ENCODE measurements at places on chromosomes 1 and 21.

DNA sequence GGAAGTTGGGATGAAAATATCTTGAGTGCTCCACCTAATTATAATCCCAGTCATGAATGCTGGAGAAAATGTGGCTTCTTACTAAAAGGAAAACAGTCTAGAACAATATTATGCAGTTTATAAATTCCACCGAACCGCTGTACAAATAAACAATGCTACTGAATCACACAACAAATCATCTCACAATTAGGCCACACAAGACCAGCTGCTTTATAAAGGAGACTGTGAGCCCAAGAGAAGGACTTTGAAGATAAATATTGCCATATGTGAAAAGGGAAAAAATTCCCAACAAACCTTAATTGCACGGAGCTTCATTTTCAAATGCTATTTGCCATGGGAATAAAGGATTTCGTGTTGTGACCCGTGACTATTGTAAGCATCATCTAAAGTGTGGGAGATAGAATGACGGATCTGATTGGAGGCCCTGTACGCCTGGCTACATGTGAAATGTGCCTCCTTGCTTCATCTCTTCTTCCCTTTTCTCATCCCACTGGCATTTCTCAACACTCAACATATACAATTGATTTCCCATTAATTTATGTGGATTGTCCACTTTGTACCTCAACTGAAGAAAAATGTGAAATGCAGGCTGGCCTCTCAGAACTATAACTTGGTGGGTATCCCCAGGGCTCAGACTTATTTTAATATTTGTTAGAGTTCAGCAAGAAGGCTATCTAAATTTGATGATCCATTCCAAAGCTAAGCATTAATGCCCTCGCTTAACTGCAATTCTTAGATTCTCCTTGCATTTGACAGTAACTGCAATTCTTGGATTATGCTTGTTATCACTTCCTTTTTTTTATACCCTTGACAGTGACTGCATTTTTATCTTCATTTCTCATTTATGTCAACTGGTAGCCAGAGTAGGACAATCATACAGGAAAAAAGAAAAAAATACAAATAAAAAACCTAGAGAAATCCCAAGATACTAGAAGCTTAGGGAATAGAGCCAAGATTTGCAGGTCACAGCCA lies 122.3 kb downstream of the TGFB2 start:
- no peak for DNase-seq

DNA sequence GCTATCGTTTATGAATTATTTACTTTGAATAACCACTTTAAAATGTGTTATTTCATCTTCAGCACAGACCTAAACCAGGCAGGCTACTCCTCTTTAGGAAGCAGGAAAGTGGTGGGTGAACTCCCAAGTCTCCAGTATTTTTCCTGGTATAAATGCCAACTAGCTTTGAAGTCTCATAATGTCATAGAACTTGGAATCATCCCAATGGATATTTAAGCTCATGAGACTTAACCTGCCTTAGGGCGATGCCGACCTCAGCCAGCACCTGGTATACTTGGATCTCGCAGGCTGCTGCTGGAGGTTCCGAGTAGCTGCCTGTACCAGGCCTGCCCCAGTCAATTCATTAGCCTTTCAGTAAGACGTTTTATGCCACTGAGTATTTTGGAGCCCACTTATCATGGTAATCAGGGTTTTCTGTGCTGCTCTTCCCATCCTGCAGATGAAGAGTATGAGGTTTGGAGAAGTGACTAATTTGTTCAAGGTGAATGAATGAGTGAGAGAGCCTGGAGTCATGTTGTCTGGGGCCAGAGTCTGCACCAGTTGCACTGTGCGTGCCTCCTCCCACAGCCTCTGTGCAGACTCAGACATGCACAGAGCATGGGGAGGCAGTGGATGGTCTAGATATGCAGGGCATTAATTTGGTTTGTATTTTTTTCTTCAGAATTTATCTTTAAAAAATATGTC lies 34.9 kb downstream of the VANGL1 start:
- DNase-seq: no peak

GRCh38 chr1:10178597-10179405 lies 31.6 kb upstream of the KIF1B start:
- no peak for DNase-seq

- DNase-seq: no peak
Measured at GRCh38 chr1:173532237-173532636, 55.1 kb downstream of the PRDX6 start.

GRCh38 chr1:3116560-3116959 lies 47.6 kb downstream of the PRDM16 start:
- DNase-seq: no peak

DNA sequence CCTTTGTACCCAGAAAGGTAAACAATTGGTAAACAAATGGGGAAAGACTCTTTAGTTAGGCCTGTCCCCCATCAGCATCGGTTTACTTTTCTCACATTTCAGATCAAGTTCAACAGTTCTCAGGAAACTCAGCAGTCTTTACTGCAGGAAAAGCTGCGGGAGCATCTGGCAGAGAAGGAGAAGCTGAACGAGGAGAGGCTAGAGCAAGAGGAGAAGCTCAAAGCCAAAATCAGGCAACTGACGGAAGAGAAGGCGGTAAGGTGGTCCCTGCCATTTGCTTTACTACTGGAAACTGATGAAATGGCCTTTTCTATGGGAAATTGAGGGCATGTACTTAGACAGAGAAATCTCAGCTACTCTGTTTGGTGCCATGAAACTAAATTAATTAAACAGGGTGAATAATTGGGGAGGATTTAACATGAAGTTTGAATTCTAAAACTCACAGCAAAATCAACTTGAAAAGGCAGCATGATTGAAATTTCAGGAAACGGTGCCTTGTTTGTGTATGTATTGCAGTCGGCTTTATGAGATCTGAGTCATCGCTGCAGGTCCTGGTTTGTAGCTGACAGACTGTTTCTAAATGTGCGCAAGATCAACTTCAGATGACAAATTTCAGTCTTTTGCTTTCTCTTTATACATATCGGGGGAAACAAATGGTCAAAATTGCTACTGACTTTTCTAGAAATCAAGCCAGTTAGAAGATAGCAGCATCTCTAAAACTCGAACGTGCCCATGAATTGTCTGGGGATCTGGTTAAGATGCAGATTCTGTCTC lies 67.9 kb upstream of the EFHD2 start:
- no peak for DNase-seq

- DNase-seq: no peak
Measured at GRCh38 chr1:40414331-40414730, 35.9 kb upstream of the ZFP69B start.

- DNase-seq: no peak
Measured at GRCh38 chr1:22772014-22772413, 61.4 kb downstream of the EPHB2 start.

DNA sequence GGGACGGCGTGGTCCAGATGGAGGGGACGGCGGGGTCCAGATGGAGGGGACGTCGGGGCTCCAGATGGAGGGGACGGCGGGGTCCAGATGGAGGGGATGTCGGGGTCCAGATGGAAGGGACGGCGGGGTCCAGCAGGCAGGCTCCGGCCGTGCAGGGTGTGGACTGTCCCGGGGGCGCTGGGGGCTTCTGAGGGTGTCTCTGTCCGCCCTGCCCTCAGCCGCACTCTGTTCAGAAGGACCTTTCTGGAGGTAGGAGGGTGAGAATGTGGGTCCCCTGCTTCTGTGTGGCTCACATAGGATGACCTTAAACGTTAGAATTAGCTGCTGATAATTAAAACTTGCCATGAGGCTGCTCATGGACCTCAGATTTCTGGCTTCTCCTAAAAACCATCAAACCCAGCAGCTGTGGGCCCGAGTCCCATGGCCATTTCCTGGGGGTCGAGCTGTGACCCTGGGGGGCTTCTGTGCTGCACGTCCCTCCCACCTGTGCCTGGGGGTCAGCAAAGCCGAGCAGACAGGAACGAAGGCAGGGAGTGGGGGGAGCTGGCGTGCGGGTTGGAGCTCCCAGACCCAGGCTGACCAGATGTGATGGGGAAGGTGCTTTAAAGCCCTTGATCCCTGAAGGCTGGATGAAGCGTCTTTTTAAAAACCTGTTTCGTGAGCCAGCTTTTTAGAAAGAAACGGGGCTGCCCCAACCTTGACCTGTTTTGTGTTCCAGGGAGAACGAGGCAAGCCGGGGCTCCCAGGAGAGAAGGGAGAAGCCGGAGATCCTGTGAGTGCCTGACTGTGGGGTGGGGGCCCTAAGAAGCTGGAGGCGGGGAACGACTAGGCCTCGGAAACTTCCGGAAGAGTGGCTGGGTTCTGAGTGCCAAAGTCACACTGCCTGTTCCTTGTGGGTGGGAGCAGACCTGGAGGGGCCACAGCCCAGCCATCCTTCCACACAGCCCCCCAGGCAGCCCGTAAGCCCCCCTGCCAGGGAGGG lies 7.1 kb downstream of the COL6A1 start:
- DNase-seq: peak; percentile 32

DNA sequence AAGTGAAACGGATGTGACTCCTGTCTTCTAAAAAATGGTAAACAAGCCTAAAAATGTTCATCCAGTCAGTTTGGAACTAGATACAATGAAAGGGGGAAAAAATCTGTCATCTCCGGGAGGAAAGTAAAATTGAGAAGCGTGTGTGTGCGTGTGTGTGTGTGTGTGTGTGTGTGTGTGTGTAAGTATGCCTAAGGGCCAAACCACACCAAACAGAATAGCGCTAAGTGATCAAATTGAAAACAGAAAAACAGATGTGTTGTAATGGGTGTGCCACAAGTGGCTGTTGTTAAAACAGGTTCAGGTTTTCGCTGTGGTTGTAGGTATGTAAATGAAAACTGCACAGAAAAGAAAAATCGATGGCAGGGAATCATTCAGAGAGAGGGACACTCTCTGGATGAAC lies 106.7 kb downstream of the RNF220 start:
- DNase-seq: no peak

DNA sequence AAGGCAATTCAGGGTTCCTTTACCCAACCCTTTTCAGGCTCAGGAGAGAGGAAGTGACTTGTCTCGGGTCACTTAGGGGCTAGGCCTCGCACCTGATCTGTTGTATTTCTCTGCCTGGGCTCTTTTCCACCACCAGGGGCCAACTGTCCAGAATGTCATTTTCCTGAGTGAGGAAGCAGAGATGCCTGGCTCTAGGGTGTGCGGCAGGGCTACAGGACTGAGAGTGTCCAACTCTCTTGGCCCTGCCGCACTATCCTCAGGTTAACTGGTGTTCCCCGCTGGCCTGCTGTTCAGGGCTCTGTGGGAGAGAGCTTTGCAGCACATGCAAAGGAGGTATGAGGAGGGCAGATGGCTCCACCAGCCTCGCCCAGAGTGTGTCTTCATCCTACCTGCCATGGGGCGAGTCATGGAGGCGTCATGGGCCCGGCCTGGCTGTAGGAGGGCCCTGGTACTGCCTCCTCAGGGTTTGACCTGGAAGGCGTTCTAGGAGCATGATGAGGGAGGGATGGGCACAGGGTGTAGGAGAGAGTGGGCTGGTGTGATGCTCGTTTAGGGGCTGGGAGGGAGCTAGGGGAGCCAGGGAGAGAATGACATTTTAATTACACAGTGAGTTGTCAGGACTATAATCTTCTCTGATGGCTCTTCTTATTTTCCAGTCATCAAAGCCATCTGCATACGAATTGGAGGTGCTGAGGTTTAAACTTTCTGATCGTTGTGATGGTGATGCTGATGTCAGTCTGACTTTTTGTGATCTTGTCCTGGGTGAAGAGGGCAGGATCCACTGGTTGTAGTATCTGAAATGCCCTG lies 128.3 kb downstream of the NOS1AP start:
- peak; percentile 28 for DNase-seq

DNA sequence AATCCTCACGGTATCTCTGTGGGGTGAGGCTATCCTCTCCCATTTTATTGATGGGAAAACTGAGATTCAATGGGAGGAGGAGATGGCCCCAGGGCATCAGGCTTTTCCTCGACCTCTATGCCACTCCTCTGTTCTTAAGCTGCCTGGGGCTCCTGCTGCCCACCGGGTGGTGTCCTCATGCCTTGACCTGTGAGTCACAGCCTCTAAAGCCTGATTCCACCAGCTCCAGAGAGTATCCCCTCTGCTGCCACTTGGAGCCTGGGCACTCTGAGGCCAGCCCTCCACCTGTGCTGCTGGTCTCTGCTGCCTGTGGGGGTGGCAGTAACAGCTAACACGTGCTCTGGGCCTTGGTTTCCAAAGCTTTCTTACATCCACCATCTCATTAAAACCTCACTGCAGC lies 241.2 kb downstream of the TRABD2B start:
- DNase-seq: no peak

DNA sequence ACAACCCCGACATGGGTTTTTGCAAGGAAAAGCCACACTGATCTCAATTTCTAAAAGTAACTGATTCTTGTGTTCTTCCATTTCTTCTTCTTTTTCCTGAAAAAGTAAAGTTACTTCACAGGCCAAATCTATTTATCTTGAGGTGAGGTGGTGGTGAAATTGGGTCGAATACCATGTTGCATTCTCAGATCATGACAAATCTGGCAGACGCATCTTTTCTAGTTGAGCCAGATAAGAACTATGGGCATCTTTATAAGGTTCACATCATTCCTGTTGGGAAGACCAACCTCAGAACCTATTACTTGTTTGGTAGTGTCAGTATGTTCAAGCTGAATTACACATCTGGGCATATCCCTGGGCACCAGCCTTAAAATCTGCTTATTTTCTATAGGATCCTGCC lies 78.6 kb upstream of the USP25 start:
- DNase-seq: no peak

- no peak for DNase-seq
Measured at GRCh38 chr1:23449306-23449705, 24.8 kb upstream of the TCEA3 start.

DNA sequence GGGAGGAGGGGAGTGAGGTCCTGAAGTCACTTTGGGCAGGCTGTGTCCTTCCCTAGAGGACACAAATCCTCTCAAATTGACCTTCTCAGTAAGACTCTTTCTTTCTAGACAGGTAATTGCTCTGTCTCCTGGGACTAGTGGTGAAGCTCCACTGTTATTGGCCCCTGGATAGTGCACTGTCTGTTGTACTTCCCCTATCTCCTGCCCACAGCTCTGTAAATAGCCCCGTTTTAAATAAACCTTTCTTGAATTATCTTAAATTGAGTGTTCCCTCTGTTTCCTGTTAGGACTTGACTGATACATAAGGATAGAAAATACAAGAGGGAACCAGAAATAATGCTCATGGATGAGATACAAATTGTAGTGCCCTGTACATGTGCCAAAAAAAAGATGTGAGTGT lies 229.5 kb upstream of the USP24 start:
- DNase-seq: no peak

DNA sequence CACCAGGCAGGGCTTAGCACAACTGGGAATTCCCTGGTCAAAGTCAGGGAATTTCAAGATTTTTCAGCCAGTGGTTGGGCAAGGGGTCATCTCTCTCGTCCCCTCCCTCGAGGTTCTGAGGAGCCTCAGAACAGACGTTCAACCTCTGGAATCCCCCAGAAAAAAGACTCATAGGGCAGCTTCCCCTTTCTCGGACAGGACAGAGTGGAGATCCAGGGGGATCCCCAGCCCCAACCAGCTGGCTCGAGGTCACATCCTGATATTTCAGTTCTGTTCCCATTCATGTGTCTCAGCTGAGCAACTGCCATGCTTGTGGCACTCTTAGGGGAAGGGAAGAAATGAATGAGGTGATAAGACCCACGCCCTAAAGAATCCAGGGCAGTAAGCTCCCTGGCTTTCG lies 4.9 kb upstream of the LAD1 start:
- no peak for DNase-seq

- DNase-seq: peak; percentile 77
Measured at GRCh38 chr21:17523007-17523451, 10.2 kb downstream of the CXADR start.
